ENCODE measurements at places on chromosomes 2 and 18.
A peak's percentile ranks its signal among the peaks of the same experiment; 100 is the strongest.

DNA sequence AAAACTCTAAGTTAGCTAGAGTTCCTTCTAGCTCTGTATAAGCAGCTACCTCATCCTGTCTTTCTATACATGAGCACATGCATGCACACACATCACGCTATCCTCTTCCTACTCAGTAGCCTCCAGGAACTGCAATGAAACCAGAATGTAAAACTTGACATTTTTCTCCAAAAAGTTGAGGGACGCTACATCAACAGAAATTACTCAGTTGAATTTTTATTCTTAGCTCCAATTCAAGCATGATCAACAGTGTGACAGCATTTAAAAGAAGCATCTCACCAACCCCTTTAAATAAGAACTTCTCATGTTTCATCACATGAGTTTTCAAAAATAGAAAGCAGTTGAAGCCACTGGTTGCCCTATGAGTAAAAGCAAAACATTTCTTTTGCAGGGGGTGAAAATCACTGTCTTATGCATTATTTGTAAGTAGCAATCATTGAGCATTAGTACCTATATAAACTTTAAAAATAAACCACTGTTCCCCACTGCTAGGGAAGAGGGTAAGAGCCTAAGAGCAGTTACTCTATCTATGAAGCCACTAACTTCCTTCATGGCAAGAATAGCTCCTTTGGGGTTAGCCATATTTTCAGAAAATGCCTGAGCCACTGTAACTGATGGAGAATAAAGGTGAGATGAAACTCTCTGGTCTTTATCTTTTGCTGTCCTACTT lies 77.9 kb upstream of the ARL5A start:
- DNase-seq = no peak

DNA sequence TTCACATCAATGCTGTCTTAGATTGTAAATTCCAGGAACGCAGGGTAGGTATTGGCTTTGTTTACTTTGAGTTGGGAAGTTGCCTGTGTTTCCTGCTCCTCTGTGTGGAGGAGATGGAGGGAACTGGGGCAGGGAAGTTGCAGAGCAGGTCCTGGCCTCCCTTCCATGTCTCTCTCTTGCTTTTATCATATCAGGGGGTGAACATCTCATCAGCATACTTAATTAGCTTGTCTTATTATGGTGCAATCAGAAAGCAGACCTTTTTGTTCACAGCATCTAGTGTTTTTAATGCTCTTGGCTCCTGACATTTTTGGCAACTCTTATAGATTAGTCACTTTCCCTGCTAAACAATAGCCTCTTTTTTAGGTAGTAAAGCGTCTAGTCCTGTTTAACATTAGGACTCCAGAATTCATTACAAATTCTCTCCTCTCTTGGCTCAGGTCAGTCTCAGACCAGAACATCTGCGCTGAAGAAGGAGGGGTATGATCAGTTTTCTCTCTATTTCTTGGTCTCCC lies 11.5 kb upstream of the DIPK1C start:
- DNase-seq = no peak

DNA sequence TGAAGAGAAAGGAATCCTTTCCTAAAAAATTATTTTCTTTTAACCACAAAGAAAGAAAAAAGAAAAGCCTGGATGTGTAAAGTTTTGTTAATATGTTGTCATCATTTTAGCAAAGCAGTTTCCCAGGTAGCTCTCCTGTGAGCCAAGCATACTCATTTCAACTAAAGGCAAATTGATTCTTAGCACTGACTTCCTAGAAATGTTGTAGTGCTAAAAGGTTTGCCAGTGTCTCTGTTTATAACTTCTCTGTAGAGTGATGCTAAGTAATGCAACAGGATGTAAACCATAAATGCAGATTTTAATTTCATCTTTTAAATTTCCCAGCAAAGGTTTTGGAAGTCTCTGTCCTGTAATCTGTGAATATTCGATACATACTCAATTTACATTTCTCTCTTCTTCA lies 10.2 kb downstream of the GATA6 start:
- no peak for DNase-seq

GRCh38 chr2:186827411-186827810 lies 21.6 kb downstream of the ZSWIM2 start:
- DNase-seq = peak; percentile 82

DNA sequence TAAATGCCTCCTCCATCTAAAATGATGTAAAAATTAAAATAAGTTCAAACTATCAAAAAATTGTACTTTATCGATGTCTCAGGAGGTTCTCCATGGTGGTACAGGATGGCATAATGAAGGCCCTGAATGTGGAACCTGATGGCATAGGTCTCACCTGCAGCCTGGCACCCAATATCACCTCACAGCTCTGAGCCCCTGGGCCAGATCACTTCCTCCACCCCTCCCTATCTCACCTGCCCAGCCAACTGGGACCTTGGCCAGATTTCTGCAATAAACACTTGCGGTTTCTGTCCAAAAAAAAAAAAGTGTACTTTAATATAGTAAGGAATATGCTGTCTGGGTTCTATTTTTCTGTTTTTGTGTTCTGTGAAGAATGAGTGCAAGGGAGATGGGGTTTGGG lies 6.7 kb upstream of the RBM45 start:
- no peak for DNase-seq

- DNase-seq = no peak
Observed at GRCh38 chr2:124149571-124149970, 124.5 kb downstream of the CNTNAP5 start.

- no peak for DNase-seq
Observed at GRCh38 chr2:135657806-135658582, 83.7 kb upstream of the UBXN4 start.

GRCh38 chr2:104407641-104408040 lies 446.3 kb upstream of the POU3F3 start:
- DNase-seq = no peak

- DNase-seq = no peak
Observed at GRCh38 chr2:16179701-16180416, 239.5 kb downstream of the MYCN start.

DNA sequence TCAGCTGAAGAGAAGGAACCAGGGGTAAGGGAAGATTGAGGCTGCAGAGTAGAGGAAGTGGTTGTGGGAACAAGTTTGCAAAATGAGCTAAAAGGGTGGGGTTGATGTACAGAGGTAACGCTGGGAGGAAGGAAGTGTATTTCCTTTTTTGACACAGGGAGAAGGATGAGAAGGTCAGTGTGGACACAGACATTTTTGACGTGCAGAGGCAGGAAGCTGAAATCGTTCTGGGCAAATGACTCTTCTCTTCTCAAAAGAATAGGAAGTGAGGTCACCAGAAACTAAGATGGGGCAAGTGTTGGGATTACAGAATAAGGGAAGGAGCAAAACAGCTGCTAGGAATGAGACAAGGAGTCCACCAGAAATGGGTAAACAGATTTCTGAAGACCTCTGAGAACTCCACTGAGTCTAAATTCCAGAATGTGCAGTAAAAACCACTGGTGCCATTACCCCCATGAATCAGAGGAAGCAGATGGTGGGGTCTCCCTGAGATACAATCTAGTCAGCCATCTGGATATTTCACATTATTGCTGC lies 20.0 kb upstream of the RNF149 start:
- peak; percentile 69 for DNase-seq

DNA sequence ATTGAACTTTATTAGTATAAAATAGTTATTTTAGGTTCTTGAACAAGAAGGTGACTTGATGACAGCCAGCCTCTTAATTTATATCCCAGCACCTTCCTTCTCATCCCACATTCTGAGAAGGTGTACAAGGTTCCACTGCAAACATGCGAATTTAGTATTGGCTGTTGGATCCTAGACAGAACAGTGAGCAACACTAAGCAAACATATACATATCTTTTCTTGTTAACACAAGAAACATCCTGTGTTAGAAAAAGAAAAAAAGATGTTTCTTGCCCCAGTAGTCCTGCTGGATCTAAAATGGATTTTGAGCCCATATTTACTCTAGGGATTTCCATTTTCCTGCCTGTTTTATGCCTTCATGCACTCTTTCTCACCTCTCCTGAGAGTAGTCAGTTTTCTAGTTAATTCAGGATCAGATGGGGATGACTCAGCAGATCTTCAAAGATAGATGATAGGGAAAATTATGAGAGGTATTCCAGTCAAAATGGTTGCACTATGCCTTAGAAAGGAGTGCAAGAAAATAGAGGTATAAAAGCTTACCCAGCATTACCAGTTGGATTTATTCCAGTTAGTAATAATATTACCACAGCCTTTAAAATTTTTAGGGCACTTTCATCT lies 336.5 kb downstream of the MEIS1 start:
- DNase-seq = peak; percentile 24

GRCh38 chr2:178732913-178733312 lies 74.3 kb downstream of the TTN start:
- no peak for DNase-seq

- DNase-seq = no peak
Observed at GRCh38 chr2:30084915-30085314, 61.9 kb upstream of the YPEL5 start.

DNA sequence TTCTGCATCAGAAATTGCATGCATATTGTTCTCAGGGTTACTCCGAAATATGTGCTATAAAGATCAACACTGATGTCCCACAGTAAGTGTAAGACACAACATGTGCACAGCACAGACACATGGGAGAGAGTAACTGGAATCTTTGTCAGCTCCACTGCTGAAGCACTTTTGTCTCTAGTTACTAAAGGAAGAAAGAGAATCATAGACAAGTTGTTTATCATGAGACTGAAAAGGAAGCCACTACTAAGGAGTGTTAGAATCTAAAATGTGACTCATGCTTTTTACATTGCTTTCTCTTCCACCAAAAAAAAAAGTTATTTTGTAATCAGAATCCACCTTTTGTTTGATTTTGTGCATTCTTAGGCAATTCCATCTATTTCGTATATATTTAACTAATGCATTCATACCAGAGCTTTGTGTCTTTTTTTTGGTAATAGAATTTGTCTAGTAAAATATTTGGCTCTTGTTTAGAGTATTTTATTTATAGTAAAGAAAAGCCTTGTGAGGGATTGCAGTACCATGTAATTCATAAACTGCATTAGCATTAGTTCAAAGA lies 502.4 kb downstream of the FBXO15 start:
- DNase-seq = peak; percentile 11

- DNase-seq = no peak
Observed at GRCh38 chr2:45983213-45983612, 314.0 kb upstream of the EPAS1 start.

GRCh38 chr2:227871375-227871791 lies at the start of gene DAW1:
TSS of gene DAW1 (plus strand) at chr2:227871631. CDS start at chr2:227871690, 59 bp downstream.
- DNase-seq = peak; percentile 53

DNA sequence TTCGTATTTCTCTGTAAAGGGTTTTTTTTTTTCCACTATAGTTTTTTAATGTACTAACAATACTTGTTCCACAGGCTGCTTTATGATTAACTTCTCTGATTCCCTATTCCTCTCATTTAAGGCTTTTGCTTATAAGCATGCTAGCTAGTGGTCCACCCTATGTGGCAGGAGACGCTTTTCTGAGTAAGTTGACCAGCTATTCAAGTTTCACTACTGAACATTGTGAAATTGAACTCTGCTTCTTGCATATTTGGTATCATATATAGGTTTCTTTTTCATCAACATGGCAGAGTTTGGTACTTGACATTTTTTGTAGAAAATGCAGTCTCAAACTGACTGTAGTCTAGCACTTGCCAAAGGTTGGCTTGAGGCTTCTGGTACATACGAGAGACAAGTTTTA lies 74.2 kb downstream of the OTX1 start:
- DNase-seq = no peak

GRCh38 chr2:71783815-71784214 lies 330.5 kb downstream of the DYSF start:
- no peak for DNase-seq

GRCh38 chr2:52311862-52312261 lies 1279.9 kb upstream of the NRXN1 start:
- DNase-seq = no peak

- DNase-seq = no peak
Observed at GRCh38 chr18:36817039-36817438, 11.8 kb downstream of the TPGS2 start.

GRCh38 chr2:238771218-238771617 lies 76.7 kb upstream of the TWIST2 start:
- peak; percentile 34 for DNase-seq

- no peak for DNase-seq
Observed at GRCh38 chr2:167471734-167472133, 583.5 kb downstream of the XIRP2 start.

GRCh38 chr2:233434666-233435330 lies 80.5 kb downstream of the DGKD start:
- no peak for DNase-seq

- no peak for DNase-seq
Observed at GRCh38 chr2:190655113-190655512, 6.2 kb downstream of the NAB1 start.

- DNase-seq = peak; percentile 34
Observed at GRCh38 chr18:9475643-9476591, 604 bp downstream of the RALBP1 start.

GRCh38 chr2:1366546-1367134 lies 46.6 kb upstream of the TPO start:
- DNase-seq = no peak

GRCh38 chr2:236687296-236687965 lies 117.8 kb downstream of the ACKR3 start:
- no peak for DNase-seq

GRCh38 chr2:159612255-159612901 lies 4.0 kb downstream of the BAZ2B start:
- no peak for DNase-seq

DNA sequence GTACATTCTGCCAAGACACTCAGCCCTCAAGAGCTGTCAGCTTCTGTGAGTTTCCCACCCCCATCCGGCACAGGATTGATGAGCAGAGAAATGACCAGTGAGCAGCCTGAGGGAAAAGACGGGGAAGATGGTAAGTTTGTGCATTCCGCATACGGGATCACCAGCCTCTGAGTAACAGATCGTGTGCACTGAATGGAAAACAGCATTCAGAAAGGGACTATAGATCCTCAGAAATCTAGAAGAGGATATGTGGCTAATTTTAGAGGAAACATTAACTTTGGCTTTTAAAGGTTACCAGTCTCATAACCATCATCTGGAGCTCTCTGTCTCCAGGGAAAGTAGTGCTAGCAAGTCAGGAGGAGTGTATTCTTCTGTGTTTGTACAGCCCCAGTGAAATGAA lies 326.0 kb downstream of the TGIF1 start:
- DNase-seq = no peak

GRCh38 chr2:236993-237539 lies 26.8 kb downstream of the SH3YL1 start:
- DNase-seq = no peak

- no peak for DNase-seq
Observed at GRCh38 chr2:60234274-60234986, 319.0 kb downstream of the BCL11A start.

GRCh38 chr2:72293620-72294019 lies 146.0 kb upstream of the CYP26B1 start:
- DNase-seq = peak; percentile 35

DNA sequence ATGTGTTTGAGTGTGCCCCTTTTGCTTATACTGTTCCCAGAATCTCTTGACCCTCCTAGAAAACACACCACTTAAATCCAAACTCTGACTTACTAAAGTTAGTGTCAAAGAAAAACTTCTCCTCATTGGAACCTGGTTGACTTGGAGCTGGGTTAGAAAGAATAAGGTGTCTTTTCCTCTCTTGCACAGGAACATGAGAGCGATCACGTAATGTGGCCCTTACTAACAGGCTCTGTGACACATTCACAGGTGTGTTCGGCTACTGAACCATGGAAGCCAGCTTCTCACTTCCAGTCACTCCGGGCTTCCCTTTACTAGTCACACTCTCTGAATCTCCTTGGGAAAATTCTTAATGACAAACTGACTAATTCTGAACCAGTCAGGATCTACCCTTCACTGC lies 5.4 kb upstream of the POU3F3 start:
- DNase-seq = no peak

- no peak for DNase-seq
Observed at GRCh38 chr2:173986805-173987204, 21.6 kb upstream of the SP3 start.

All from fibroblast of skin of right quadriceps (primary cell).